ENCODE measurements at places on chromosomes 1 and 21. TPM values are rescaled to one million over a fixed set of nuclear protein-coding genes. Genes with fewer than 3 reads are reported as not detected.

URB1 gene
- 17.3 TPM for total RNA-seq

REN gene
- not detected for total RNA-seq

FLG gene
- total RNA-seq = not detected

FCGR3A gene
- not detected for total RNA-seq

RAB3B gene
- total RNA-seq = 8.2 TPM

TSPAN1 gene
- total RNA-seq = 0.68 TPM

SEC16B gene
- total RNA-seq = 0.76 TPM

All from osteocyte (in vitro differentiated cells).